ENCODE measurements at places on chromosomes 2 and 18.

DNA sequence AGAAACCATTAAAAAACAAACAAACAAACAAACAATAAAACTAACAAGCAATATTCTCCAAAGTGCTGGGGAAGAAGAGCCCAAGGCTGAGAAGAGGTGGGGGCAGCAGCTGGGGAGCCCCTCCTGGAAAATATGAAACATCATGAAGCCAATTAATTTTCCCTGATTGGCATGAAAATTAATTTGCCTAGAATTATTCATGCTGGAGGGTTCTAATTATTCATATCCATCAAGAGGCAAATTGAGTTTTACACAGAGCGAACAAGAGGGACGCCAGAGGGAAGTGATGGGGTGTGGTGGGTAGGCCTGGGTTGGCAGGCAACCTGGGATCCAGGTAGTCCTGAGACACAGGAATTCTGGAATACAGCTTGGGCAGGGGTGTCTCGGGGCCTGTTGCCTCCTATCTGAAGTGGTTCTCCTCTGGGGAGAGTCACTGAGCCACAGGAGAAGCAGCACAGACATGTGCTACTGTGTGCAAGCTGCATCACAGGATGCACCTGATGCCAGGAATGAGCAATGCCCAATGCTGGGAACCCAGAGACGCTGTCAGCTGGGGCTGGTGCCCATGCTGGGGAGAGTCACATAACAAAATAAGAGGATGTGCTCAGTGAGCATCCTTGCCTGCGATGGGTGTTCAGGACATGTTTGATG, 100.5 kb downstream of the TEX51 start:
- H3K36me3 ChIP-seq = no peaks in the 10 kb centered on the region
- H3K4me1 ChIP-seq = no peaks in the 10 kb centered on the region
- no peak overlapping the region for H3K4me3 ChIP-seq
- no peaks in the 10 kb centered on the region for H3K27me3 ChIP-seq

GRCh38 chr2:74588664-74589063, 34.1 kb downstream of the DOK1 start:
- no peaks in the 10 kb centered on the region for H3K36me3 ChIP-seq
- H3K27me3 ChIP-seq = no peaks in the 10 kb centered on the region
- no peak overlapping the region for H3K27ac ChIP-seq

DNA sequence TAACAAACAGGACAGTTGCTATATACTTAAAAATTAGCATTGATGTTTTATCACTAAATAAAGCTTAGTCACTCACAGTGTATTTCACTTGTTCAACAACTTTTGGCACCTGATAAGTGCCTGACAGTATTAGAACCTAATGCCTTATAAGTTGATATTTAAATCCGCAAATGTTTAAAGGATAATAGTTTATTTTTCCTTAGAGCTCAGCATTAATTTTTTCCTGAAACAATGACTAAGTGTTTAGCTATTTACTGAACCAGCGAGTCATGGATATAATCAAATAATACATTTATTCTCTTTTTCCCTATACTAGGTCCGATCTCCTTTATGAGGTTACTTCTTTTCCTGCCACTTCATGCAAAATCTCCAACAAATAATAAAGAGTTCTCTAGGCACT, 146.0 kb upstream of the PGAP1 start:
- no peak overlapping the region for H3K27ac ChIP-seq
- H3K4me3 ChIP-seq = no peak overlapping the region
- peaks cover 12% of the 10 kb centered on the region for H3K4me1 ChIP-seq
- no peak for DNase-seq
- H3K27me3 ChIP-seq = no peaks in the 10 kb centered on the region

- H3K4me3 ChIP-seq = peak overlapping the region; percentile 59
- no peak for DNase-seq
- H3K27ac ChIP-seq = peak overlapping the region; percentile 51
- H3K4me1 ChIP-seq = peaks cover 88% of the 10 kb centered on the region
- no peaks in the 10 kb centered on the region for H3K36me3 ChIP-seq
- no peaks in the 10 kb centered on the region for H3K27me3 ChIP-seq
These were observed 36.0 kb upstream of the WIPF1 start for GRCh38 chr2:174633623-174633930.

DNA sequence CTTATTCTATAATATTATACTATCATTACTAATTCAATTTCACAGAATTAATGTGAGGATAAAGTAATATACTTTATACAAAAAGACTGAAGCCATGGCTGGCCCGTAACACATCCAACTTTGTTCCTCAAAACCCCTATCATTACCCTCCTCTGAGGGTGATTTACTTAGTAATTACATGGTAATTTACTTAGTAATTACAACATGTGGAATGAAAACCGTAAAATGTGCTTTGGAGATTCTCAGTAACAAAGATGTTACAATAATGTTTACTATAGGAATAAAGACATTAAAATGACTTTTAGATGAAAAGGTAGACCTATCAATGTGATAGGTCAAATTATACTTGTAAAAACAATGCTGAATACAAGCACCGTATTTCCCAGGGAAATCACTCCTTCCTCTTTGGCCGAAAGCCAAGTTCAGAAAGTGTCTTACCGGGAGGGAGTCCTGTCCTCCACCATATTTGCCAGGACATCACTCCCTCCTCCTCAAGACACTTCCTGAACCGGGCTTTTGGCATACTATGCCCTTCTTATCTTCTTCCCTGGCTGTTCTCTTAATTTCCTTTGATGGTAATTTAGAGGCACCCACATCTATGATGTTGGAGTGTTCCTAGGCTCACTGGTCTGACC, 1047.8 kb downstream of the SOCS6 start:
- H3K4me1 ChIP-seq = no peaks in the 10 kb centered on the region

- no peaks in the 10 kb centered on the region for H3K36me3 ChIP-seq
- no peaks in the 10 kb centered on the region for H3K4me1 ChIP-seq
- H3K4me3 ChIP-seq = no peak overlapping the region
- H3K27me3 ChIP-seq = no peaks in the 10 kb centered on the region
These were observed 250.5 kb downstream of the TFCP2L1 start for GRCh38 chr2:121034551-121034950.

DNA sequence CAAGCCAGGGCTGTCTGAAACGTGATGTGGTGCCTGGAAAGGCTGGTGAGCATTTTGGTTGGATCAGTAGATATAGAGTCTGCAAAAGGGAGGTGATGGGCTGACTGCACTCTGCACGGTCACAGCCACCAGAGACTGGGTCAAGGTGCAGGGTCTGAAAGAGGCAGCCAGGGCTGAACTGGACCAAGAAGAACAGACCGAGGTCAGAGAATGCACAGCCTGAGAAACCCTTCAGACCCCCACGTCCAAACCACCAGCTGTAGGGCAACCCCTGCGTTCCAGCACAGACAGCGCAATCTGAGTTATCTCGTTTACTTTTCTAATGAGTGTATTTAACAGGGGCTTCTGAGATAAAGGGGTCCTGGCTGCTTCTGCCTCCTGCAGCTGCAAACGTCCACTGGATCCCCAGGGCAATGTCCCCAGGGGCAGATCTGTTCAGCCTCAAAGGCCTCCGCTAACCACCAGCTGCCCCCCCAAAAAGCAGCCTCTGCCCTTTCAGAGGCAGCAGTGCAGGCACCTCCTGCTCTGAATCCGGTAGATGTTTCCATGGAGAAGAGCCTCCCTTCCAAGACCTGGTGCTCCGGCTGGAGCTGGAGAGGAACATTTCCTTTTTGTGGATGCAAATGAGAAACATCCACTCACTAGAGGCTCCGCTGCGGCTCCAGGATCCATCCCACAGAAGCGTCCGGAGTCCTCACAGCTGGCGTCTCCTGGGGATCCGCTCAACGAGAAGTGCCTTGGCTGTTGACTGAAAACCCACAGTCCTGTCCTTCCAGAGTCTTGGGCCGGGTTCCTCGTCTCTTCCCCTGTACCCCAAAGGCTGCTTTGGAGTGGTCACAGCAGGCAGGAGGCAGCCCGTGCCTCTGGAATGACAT, 970 bp upstream of the KCNG2 start:
- no peaks in the 10 kb centered on the region for H3K4me1 ChIP-seq
- H3K36me3 ChIP-seq = no peaks in the 10 kb centered on the region
- no peak for DNase-seq
- H3K27me3 ChIP-seq = peaks cover 9% of the 10 kb centered on the region
- no peak overlapping the region for H3K27ac ChIP-seq
- no peak overlapping the region for H3K4me3 ChIP-seq
